ENCODE measurements at places on chromosomes 16 and 17. TPM values are rescaled to one million over a fixed set of nuclear protein-coding genes. Genes with fewer than 3 reads are reported as not detected.

Gene NKD1
- 1.7 TPM for total RNA-seq

DNA sequence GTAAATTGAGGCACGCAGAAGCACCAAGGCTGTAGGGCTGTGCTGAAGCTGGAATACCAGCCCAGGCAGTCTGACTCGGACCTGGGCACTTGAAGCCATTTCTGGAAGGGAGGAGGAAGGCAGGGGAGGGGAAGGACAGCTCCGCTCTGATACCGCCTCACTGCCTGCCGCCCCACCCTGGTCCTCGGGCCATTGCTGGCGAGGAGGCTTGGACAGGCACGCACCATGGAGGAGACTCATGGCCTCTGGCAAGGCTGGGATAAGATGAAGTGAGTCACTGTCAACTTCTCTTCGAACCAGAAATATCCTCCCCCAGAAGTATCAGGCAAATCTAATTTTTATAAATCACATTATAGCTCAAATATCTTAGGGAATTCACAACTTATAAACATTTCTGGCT is 81.3 kb downstream of the SDK2 start:
- no peak overlapping the region for H3K4me3 ChIP-seq
- no peaks in the 10 kb centered on the region for H3K36me3 ChIP-seq
- H3K27ac ChIP-seq = no peak overlapping the region

- no peaks in the 10 kb centered on the region for H3K27me3 ChIP-seq
- H3K27ac ChIP-seq = no peak overlapping the region
- no peak for DNase-seq
- H3K4me1 ChIP-seq = no peaks in the 10 kb centered on the region
- H3K36me3 ChIP-seq = peaks cover 7% of the 10 kb centered on the region
- H3K4me3 ChIP-seq = no peak overlapping the region
Observed at GRCh38 chr17:57657211-57657610, 87.9 kb downstream of the CCDC182 start.

GRCh38 chr16:74626741-74627416 is 20.0 kb upstream of the GLG1 start:
- peaks cover 86% of the 10 kb centered on the region for H3K36me3 ChIP-seq
- DNase-seq = no peak
- H3K27me3 ChIP-seq = no peaks in the 10 kb centered on the region
- H3K4me1 ChIP-seq = peaks cover 28% of the 10 kb centered on the region

DNA sequence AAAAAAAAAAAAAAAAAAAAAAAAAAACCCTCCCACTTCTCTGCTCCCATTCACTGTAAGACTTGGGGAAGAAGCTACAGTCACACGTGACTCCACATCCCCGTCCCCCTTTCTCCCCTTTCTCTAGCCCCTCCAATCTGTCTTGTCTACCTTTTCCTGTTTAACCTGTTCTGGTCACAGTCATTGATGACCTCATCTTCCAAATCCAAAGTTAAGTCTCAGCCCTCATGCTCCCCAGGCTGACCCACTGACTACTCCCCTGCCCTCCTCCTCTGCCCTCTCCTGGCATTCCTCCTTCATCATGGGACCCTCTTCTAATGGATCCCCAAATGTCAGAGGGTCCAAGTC is 1.6 kb upstream of the CDH5 start:
- peaks cover 37% of the 10 kb centered on the region for H3K27me3 ChIP-seq
- H3K4me1 ChIP-seq = peaks cover 4% of the 10 kb centered on the region

Gene EZH1
- 39.5 TPM for total RNA-seq

- H3K4me1 ChIP-seq = peaks cover 3% of the 10 kb centered on the region
- H3K27me3 ChIP-seq = peaks cover 7% of the 10 kb centered on the region
- no peaks in the 10 kb centered on the region for H3K36me3 ChIP-seq
- H3K4me3 ChIP-seq = no peak overlapping the region
- DNase-seq = no peak
- no peak overlapping the region for H3K27ac ChIP-seq
Observed at GRCh38 chr16:31148281-31148728, 1.6 kb downstream of the PRSS36 start.

DNA sequence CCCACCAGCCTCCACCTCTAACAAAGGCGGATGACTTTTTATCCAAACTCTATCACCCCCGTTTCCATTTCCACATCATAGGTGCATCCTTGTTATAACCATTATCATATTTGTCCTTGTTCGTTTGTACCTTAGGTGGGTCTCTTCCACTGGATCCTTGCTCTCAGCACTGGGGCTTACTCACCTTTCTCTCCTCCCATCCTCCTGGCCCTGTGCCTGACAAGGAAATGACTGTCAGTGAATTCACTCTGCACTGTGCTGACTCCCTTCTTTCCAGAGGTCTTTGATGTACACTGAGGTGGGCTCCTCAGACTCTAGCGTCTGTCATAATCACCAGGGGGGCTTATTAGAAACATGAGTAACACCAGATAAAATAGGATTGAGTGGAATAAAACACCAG is 3.1 kb downstream of the GSG1L2 start:
- H3K27ac ChIP-seq = no peak overlapping the region
- no peak overlapping the region for H3K4me3 ChIP-seq
- no peaks in the 10 kb centered on the region for H3K27me3 ChIP-seq
- H3K36me3 ChIP-seq = no peaks in the 10 kb centered on the region
- no peak for DNase-seq

DNA sequence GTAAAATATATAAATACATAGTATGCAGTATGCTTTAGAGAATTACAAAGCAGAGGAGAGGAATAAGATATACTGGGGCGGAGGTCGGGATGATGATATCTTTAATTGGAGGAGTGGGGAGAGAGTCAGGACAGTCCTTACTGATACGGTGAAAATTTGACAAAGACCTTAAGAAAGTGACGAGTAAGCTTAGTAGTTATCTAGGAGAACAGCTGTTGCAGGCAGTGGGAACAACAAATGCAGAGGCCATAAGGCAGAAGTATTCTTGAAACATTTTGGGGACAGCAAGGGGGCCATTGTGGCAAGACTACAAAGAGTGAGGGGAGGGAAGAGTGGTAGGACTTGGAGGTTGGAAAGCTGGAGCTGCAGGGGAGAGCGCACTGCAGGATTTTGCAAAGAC is 22.3 kb upstream of the CDC6 start:
- H3K27ac ChIP-seq = no peak overlapping the region
- H3K4me3 ChIP-seq = no peak overlapping the region
- DNase-seq = no peak
- peaks cover 8% of the 10 kb centered on the region for H3K4me1 ChIP-seq
- no peaks in the 10 kb centered on the region for H3K27me3 ChIP-seq

DNA sequence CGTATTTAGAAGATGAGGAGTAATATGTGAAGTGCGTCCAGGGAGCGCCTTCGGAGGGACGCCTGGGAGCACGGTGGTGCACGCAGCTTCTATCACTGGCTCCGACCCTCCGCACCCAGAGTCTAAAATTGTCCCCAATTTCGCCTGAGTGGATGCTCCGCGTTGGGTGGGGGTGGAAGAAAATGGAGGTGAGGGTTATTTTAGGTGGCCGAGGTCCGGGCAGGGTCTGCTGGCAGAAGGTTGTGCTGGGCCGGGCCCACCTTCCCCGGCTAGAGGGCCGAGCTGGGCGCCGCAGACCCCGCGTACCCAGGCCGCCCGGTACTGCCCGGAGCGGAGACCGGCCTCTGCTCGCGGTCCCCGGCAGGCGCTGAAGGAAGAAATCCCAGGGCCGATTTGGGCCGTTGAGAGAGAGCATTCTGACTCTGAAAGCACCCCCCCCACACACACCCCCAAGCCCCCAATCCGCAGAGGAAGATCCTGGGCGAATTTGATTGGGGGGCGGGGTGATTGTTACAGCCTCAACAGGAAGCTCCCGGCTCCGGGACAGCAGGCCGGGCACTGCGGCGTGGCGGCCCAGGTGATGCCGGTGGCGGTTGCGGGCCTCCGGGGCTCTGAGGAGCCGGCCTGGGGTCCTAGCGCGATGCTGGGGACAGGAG is 3.0 kb downstream of the BAHCC1 start:
- DNase-seq = no peak
- peak overlapping the region; percentile 65 for H3K27ac ChIP-seq
- H3K27me3 ChIP-seq = peaks cover 59% of the 10 kb centered on the region
- H3K4me1 ChIP-seq = peaks cover 17% of the 10 kb centered on the region

- no peak for DNase-seq
- peaks cover 14% of the 10 kb centered on the region for H3K4me1 ChIP-seq
- no peak overlapping the region for H3K4me3 ChIP-seq
- H3K27me3 ChIP-seq = peaks cover 18% of the 10 kb centered on the region
- no peak overlapping the region for H3K27ac ChIP-seq
- H3K36me3 ChIP-seq = no peaks in the 10 kb centered on the region
Observed at GRCh38 chr16:66653581-66654350, 42.8 kb downstream of the CMTM4 start.

GRCh38 chr17:61416540-61417363 is 17.1 kb downstream of the TBX2 start:
- no peaks in the 10 kb centered on the region for H3K36me3 ChIP-seq
- peak; percentile 87 for DNase-seq
- H3K27me3 ChIP-seq = peaks cover 50% of the 10 kb centered on the region
- H3K27ac ChIP-seq = no peak overlapping the region
- no peak overlapping the region for H3K4me3 ChIP-seq

DNA sequence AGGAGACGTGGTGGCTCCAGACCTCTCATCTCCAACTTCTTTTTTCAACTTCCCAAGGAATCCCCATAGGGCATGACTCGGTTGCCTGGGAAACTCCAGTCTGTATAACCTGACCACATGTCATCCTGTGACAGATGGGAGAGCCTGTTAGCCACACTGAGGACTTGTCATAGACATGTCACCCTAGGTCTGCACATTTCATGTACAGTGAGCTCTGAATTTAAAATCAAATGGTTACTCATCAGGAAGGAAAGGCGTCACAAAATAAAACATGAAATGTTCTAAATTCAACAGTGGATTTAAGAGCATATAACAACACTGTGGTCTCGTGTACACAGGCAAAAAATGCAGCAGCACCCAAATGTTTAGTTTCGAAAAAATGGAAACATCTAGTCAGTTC is 22.2 kb upstream of the ADAMTS18 start:
- H3K4me3 ChIP-seq = no peak overlapping the region
- H3K27ac ChIP-seq = no peak overlapping the region
- no peak for DNase-seq
- H3K36me3 ChIP-seq = no peaks in the 10 kb centered on the region
- H3K27me3 ChIP-seq = no peaks in the 10 kb centered on the region
- H3K4me1 ChIP-seq = no peaks in the 10 kb centered on the region

Gene KCNH4
- total RNA-seq = 1.6 TPM
